ENCODE measurements at places on chromosomes 3 and 15.

DNA sequence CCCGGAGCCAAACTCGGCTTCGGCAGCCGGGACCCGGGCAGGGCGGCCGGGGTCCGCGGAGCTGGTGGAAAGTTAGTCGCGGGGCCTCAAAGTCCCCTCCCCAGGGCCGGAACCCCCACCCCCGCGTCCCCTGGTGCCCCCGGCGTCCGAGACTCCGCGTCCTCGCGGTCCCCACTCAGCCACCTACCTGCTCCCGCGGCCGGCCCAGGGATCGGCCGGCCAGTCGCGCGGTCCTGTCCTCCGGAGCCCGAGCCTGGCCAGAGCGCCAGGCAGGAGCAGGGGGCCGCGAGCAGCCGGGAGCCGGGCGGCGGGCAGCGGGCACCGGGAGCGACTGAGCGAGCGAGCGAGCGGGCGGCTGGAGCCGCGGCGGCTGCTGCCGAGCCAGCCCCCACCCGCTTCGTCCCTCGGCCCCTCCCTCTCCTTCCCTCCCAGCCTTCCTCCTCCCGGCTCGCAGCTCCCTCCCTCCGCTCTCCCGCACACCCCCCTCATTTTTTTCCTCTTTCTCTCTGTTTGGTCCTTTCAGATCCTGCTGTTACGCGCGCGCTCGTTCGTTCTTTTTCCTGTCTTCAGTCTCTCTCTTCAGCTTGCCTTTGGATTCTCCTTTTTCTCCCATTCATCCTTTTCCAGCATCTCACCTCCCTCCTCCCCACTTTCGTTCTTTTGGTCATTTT, at the start of gene MEGF11:
Gene MEGF11, minus strand, starts transcription at position 333 of the 671 bp plus-strand sequence. CDS start 125,347 bp downstream, outside the sequence.
- peak; percentile 20 for DNase-seq

DNA sequence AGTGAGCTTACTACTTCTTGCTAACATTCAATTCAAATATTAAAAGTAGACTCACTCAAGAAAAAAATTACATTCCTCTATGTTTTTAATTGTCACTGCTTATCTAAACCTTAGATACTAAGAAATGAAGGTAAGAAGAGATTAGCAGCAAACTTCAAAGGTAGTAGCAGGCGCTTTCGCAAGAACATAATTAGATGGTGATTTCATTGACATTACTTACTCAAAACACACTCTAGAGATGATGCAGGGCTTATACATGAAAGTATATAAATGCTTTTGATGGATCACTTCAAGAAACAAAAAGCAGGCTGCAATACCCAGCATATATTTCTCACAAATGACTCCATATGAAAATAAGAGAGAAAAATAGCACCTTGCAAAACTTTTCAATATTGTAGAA, 86.8 kb downstream of the FSIP1 start:
- DNase-seq = no peak

DNA sequence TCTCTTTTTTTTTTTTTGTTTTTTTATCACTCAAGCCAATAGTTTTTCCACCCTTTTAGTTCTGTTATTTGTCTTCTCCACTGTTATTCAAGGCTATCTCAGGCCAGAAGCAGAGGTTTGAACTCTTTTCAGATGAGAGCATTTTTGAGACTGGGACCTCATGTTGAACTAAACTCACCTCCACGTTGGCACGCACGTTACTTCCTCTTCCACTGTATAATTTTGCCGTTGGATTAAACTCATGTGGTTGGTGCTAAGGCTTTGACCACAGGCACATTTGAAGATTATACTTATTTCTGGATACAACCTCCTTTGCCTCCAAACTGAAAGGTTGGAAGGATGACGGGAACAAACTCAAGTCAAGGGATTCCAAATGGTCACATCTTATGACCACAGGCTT, 501.3 kb upstream of the TPRG1 start:
- no peak for DNase-seq

- no peak for DNase-seq
Measured at GRCh38 chr15:27707257-27707656, 391.9 kb downstream of the OCA2 start.

- DNase-seq = no peak
Measured at GRCh38 chr3:51642462-51642861, 28.6 kb upstream of the TEX264 start.

DNA sequence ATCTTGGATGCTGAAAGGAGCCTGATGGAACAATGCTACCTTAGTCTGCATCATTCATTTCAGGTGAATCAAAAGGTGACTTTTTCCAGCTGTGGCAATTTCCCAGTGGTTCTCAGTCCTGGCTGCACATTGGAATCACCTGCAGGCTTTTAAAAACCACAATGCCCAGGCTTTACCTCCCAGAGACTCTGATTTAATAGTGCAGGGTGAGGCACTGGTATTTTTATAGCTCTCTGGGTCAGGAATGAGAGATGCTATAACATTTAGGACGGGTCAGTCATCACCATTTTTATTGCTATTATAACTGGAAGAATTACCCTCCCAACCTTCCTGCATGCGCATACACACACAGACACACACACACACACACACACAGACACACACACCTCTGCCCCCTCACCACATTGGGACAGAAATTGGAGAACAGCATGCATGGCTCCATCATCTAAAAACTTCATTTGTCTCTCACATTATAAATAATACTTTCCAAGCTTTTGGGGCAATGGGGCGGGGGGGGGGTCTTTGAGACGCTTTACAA, 41.1 kb downstream of the LARP6 start:
- no peak for DNase-seq

- no peak for DNase-seq
Measured at GRCh38 chr15:95837341-95838004, 493.0 kb upstream of the NR2F2 start.

DNA sequence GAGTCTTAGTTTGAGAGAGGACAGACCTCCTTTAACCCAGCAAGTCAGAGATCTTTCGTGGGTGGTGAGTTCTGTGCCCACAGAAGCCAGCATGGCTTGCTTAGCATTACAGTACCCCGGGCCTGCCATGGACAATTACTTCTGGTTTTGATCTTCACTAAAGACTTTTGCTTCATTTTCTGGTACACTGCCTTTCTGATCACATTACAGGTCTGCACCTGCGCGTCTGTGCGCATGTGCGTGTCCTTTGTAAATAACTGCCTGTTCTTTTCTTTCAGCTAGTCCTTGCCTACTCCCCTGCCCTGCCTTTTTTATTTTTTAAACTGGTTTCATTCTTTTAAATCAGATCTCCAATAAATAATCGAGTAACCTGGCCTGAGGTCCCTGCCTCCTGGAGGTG, 57.1 kb upstream of the CMTM8 start:
- DNase-seq = no peak

GRCh38 chr3:113270786-113271185, 59.4 kb downstream of the BOC start:
- no peak for DNase-seq

GRCh38 chr3:97960993-97961766, 11.1 kb downstream of the RIOX2 start:
- DNase-seq = no peak

DNA sequence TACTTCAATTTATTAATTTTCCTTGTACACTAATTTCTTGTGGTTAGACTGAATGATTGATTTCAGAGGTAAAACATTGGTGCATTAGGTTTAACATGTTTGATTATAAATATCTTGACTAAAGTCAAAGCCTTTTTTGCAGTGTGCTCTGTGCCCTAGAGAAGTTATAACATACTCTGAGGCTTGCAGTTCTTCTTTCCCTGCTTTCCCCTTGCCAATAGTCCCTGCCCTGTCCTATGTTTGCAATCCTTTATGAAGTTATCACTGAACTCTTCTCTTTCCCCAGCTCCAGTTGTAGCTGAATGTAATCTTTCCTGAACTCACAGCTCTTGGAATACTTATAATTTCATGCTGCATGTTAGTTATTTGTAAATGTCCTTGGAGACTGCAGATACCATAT, 35.6 kb downstream of the USP3 start:
- DNase-seq = no peak

DNA sequence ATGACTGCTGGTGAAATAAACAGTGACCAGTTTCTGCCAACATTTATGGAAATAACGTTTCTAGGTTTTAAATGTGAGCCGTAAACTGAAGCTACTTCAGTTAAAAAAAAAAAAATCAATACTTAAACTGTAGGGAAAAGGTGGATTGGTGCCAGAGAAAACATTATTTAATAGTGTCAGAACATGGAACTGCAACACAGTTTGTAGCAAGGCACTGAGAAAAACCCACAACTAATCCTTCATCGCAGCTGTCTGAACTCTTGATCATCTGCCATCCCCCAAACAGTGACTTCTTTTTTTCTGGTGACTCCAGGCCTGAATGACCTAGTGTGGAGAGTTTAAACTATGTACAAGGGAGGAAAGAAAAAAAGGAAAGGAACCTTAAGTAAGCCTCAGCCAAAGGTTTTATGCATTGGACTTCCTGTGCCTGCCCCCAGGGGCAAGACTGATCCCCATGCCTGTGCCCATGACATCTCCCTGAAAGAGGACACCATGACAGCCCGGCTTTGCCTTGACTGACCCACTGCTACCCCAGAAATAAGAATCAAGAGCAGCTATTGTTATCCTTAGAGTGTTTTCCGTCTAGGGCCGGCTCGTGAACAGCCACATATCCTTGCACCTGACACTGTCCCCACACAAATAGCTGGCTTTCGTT, 33.1 kb downstream of the CRTAP start:
- no peak for DNase-seq

GRCh38 chr3:169939320-169939719, 27.3 kb upstream of the SEC62 start:
- no peak for DNase-seq

DNA sequence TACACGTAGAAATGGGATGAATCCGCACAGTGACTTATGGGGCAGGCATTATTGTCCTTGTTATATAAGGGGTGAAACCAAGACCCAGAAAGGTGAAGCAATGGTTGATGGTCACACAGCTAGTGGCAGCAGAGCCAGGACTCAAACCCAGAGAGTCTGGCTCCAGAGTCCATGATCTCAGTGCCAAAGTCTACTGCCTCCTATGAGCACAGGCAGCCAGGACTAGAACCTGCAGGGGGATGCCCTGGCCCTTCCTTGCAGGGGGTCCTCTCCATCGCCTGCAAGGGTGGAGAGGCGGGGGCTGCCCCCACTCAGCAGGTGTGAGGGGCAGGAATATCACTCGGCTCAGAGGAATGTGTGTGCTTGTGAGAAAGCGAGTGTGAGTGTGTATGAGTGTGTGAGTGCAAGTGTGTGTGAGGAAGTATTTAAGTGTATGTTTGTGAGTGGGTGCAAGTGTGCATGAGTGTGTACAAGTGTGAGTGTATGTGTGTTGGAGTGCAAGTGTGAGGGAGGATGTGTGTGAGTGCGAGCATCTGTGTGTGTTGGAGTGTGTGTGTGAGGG, 44.7 kb downstream of the UMPS start:
- DNase-seq = no peak

DNA sequence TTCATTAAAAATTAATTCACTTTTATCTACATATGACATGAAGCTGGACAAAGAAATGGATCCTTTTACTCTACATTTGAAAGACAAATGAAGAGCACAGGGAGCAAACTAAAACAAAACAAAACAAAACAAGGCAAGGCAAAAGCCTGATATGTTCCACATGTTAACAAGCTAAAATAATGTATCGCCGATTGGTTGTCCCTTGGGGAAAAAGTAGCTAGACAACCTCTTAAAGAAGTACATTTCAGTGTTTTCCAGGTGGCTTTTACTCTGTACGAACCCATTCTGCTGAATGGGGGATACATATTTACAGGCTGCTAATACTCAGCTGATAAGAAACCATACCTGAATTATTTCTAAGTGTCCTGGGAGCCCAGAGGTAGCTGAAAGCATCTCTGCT, 493.0 kb upstream of the TBL1XR1 start:
- no peak for DNase-seq

DNA sequence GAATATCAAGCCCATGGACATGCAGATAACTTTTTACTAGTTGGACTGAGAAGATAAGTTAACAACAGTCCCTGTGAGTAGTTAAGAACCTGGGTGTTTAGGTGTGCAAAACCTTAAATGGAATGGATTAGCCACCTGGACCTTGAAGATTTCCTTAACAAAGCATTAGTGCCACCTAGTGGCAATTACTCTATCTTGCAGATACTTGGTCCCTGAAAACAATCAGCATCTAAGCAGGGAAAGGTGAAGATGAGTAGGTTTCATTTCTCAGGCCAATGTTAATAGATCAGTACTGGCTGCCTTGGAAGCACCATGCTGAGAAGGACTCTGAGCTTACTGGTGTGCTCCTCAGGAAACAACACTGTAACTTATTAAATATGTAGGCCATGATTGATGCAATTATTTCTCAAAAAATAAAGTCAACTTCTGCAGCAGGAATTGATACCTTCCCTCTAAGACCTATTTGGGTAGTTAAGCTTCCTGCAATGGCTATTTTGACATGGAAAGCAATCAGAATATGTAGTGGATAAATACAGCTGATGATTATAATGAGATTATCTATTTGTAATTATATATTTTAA, 329.4 kb downstream of the TBC1D5 start:
- DNase-seq = peak; percentile 47

DNA sequence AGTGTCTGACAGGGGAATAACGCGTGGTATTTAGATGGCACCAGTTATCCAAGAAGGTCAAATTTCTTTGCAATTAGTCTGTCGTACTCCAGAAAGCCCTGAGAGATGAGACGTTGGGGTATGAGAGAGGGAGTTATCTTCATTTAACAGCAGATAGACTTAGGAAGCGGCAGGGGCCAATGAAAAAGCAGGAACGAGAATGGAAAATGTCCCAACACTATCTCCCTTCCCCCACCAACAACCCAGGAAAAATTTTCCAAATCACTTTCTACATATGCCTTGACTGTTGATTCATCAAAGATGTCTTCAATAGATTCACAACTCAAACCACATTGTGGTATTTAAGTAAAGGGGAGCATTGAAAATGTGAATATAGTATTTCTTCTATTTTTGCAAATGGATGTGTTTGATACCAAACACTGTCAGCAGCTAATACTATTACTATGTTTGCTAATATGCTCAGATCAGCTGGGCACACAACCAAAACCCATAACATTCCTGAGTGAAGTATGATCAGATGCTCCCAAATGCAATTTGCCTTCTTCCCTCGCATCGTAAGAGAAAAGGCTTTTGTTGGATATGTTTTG, 13.3 kb upstream of the GREM1 start:
- no peak for DNase-seq

DNA sequence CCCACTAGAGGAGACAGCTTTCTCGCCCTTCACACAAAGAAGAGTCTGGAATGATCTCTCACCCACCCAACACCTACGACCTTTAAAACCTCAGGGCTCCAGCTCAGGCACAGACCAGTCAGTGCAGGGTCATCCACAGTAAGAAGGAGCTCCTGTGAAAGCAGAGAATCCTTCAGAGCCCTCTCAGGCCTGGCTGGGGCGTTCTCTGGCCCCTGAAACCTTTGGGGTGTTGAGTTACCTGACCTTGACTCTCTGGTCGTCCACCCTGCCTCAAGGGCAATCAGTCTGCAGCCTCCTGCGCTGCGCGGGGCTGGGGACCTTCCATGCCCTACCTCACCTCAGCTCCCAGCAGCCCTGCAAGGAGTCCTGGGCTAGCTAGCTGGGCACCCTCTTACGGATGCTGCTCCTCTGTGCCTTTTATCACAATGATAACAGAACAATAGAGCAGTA, 106.2 kb downstream of the ADCY5 start:
- no peak for DNase-seq

GRCh38 chr15:33115191-33115861, 79.2 kb downstream of the FMN1 start:
- DNase-seq = no peak

Measured in NCI-H748 treated with DMSO at 0.1 percent for 48 hours (cell line).